ENCODE measurements at places on chromosomes 2 and 18.
A peak's percentile ranks its signal among the peaks of the same experiment; 100 is the strongest.

GRCh38 chr2:38080346-38080745 lies 4.4 kb upstream of the CYP1B1 start:
- DNase-seq: no peak

DNA sequence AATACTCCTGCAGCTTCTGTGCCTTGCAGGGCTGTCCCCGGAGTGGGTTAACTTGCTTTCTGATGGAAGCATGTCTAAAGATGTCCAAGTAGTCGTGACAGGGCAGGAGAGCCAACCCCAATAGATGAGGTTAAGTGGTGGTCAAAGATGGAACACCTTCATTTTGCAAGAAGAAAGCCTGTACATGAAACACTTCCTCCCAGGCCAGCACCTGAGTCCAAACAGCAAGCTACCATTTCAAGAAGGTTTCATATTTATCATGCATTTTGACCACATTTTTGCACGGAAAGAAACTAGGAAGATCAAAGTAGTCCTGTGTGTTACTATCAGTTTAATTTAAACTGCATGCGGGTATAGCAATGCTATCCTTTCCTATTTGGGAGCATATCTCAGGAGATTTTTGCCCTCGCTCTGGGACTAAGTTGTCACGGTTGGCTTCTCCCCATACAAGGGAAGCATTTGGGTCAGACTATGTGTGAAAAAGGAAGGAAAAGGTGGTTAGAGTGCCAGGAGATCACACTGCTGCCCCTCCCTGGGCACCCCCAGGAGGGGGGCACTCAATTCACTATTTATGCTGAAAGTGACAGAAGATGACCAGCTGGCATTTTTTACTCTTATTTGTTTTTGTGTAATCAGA lies 187.6 kb downstream of the ZNF521 start:
- no peak for DNase-seq

DNA sequence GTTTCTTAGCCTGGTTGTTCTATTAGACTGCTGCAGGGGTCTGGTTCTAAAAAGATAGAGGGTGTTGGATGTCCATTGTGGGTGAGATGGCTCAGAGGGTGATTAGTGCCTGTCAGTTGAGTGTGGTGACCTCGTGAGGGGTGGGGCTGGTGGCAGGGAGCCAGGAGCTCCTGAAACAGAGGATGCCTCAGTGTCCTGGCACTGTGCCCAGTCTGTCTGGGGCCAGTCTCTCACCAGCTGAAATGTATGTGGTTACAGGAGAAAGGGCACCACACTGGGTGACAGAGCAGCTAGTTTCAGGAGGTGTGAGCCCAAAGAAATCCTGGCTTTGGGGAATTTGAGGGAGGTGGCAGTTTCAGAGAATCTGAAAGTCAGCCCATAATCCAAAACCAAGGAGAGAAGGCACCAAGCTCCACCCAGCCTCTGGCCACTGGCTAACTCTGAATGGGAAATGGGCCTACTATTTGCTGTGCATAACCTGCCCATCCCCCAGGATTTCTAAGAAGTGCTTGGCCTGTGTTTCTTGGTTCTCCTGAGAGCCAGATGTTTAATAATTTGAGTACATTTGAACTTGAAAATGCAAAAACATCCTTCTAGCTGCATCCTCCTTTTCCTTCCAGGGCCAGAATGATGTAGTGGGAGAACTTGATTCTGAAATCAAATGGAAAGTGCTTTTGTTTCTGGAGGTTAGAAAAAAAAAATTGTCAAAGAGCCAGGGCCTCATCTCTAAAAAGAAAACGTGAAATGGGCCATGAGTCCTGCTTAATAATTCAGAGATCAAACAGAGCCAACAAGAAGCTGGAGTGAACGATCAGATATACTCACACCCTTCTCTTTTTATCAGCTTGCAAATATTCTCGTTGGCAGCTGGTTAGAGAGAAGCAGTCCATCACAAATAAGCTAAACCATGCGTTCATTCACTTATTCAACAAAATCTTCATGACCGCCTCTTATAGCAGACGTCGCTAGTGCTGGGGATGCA lies 92.3 kb downstream of the B3GNT2 start:
- peak; percentile 61 for DNase-seq

- DNase-seq: no peak
Observed at GRCh38 chr2:152245653-152246052, 70.1 kb upstream of the STAM2 start.

GRCh38 chr2:64766841-64767669 lies 113.3 kb upstream of the SERTAD2 start:
- no peak for DNase-seq

- DNase-seq: no peak
Observed at GRCh38 chr2:208320686-208321085, 54.6 kb downstream of the PIKFYVE start.

DNA sequence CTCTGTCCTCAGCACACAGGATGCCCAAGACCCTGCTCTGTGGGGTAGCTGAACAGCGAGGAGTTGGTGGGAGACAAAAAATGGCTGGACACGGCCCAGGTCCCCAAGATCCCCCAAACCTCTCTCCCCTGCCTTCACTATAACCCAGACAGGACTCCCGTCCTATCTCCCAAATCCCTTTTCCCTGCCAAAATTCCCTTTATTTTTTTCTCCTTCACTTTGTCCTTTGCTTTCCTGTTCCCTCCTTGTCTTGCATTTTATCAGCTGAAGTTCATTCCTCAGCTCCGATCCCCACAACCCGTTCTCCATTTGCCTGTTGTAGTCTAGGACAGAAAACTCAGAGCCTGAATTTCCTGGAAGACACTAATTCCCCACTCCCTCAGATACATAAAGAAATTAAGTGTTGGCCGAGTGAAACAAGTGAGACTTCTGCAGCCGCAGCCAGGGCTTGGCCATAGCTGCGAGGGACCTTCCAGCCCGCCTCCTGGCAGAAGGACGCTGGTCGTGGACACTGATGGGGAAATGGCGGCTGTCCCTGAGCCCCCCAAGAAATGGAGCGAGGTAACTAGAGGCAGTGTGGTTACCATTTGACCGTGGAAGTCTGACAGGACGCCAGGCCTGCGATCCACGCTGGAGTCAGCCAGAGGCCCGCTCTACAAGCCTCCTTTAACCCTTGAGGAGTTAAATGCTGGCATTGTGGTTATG lies 173.6 kb downstream of the BCL2 start:
- no peak for DNase-seq

DNA sequence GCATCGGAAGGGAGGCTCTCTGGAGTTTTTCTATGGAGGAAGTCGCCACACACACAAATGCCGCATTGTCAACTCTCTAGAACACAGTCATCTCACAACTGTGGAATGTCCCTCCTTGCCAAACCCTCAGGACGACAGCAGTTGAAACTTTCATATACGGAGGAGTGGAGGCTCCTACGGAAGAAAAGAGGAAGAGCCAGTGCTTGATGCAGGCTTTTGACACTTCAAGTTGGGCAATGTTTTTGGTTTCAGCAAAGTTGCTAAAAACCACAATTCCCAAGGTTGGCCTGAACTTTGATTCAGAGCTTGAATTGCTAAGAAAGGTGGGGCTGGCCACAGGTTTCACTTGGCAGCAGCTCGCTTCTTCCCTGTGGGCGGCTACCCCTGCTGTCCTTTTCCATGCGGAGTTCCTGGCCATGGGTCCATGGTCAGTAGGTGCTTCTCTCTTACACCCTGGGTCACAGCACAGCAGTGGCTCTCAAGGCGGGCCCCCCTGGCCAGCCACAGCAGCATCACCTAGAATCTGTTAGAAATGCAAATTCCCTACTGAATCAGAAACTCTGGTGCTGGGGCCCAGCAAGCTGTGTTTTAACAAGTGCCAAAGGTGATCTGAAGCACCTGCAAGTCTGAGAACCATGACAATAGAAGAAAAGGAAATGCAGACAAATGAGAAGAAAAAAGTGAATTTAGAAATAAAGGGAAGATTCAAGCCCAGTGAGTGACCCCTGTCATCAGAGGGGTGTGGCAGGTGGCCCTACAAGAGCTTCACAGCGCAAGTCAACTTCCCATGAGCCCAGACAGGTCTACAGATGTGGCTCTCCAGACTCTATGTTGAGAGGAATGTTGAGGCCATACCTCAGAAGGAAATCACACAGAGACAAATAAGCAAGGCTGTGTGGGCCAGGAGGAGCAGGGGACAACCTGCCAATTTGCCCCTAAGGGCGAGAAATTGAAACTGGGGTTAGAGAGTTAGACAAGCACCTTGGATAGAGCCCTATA lies 856.4 kb downstream of the RNF144A start:
- DNase-seq: no peak

DNA sequence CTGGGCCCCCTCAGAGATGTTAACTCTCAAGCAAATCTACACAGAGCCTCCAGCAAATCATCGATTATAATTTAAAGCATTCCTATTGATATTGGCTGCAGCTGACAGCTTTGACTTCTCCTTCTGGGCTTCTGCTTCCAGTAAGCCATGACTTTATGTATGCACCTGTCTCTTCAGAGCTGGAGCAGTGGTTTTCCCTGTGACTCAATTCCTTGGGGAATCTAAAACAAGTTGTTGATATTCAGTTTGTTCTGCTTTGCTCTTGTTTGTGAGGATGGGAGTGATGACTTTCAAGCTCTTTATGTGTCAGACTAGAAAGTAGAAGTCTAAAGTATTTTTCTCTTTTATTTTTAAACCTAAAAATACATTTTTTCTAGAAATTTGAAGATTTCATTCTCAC lies 45.1 kb upstream of the TNP1 start:
- no peak for DNase-seq

GRCh38 chr2:64492272-64492671 lies 31.9 kb upstream of the AFTPH start:
- no peak for DNase-seq

DNA sequence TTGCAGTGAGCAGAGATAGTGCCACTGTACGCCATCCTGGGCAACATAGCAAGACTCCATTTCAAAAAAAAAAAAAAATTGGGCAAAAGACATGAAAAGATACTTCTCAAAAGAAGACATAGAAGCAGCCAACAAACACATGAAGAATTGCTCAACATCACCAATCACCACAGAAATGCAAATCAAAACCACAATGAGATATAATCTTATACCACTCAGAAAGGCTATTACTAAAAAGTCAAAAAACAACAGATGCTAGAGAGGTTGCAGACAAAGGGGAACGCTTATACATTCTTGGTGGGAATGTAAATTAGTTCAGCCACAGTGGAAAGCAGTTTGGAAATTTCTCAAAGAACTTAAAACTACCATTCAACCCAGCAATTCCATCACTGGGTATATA lies 43.1 kb upstream of the CHAC2 start:
- DNase-seq: no peak

- DNase-seq: no peak
Observed at GRCh38 chr2:207311316-207312005, 145.7 kb upstream of the KLF7 start.

GRCh38 chr2:204625135-204625534 lies 79.9 kb downstream of the PARD3B start:
- no peak for DNase-seq

DNA sequence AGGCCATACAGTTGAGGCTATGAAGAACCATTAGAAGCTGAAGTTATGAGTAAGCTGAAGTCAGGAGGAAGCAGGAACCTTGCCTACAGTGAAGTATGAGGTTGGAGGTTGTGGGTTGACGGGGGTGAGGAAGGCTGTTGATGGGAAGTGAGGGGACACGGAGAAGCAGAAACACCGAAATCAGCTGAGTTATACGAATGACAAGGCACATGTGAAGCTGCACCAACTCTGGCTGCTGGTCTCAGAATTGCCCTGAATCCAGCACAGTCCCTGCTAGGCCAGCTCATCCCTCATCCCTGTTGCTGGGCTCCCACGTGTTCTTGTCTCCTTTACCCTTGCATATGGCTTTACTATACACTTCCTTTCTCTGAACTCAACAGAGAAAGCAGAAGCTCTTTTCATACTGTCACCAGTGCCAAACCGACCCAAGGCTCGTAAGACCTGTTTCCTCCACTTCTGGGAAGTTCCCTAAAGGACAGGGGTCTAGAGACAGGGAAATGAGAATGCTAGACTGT lies 9.2 kb upstream of the TMEM247 start:
- no peak for DNase-seq

GRCh38 chr2:122563781-122564180 lies 808.3 kb downstream of the TSN start:
- no peak for DNase-seq

DNA sequence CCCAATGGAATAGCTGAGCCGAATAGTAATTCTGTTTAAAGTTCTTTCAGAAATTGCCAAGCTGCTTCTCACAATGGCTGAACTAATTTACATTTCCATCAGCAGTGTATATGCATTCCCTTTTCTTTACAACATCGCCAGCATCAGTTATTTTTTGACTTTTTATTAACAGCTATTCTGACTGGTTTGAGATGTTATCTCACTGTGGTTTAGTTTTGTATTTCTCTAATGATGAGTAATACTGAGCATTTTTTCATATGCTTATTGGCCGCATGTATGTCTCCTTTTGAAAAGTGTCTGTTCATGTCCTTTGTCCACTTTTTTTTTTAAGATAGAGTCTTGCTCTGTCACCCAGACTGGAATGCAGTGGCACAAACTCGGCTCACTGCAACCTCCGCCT lies 100.7 kb downstream of the C2orf74 start:
- DNase-seq: no peak

DNA sequence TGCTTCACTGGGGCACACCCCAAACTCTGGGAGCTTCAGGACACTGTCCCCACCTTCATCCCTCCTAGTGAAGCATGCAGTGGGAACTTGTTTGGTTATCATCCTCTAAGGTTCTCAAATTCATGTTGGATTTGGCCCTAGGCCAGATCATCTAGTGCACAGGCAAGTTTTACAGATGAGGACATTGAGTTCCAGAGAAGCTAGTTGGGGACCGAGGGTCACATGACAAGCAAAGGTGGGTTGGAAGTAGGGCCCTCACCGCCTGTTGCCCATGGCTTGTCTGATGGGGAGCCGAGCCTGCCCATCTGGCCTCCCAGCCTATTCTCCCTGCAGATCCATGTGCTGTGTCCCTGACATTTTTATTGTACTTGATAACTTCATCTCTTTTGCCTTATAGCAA lies 2.8 kb downstream of the PRKCE start:
- DNase-seq: no peak

DNA sequence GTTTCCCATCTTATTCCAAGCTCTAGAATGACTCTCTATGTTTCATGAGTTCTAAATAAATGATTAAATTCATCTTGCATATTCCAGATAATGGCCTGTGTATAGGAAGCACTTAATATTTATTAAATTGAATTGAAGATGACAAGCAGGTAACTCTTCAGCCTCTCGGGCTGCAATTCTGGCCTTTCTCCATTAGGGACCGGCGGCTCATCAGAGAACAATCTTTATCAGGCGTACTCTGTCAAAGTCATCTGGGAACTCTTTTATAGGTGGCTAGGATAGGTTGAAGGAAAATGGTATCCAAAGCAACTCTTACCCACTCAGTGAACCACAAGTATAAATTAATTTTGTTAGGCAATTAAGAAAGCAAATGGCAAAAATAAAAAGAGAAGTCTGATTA lies 308.5 kb downstream of the NOL4 start:
- DNase-seq: no peak

- no peak for DNase-seq
Observed at GRCh38 chr2:42901076-42901640, 108.8 kb upstream of the HAAO start.

- no peak for DNase-seq
Observed at GRCh38 chr2:94874277-94874997, 3.2 kb downstream of the TEKT4 start.

- no peak for DNase-seq
Observed at GRCh38 chr2:31249009-31249690, 15.2 kb downstream of the EHD3 start.

Measured in NCI-H2081 treated with DMSO at 0.1 percent for 48 hours (cell line).